Activated CD4-positive, CD25-positive, alpha-beta regulatory T cell (primary cell): ENCODE measurements at places on chromosomes 3 and 15.

DNA sequence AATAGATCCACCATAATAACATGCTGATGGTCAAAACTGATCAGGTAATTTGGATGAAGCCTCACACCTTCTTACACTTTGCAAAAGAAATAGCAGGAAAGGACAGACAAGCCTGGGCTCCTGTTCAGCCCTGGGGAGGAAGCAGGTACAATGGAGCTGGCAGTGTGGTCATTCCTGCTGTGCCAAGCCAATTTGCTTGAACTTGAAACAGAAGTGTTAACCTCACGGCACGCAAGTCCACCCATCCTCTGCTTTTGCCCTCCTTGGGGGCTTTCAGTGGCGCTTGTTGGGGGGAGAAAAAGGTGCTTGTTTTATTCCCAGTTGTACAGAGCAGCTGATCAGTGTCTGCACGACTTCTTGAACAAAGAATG is 36.8 kb upstream of the RFTN1 start:
- no peak for DNase-seq

GRCh38 chr15:31062911-31063310 is 38.6 kb downstream of the TRPM1 start:
- no peak for DNase-seq

DNA sequence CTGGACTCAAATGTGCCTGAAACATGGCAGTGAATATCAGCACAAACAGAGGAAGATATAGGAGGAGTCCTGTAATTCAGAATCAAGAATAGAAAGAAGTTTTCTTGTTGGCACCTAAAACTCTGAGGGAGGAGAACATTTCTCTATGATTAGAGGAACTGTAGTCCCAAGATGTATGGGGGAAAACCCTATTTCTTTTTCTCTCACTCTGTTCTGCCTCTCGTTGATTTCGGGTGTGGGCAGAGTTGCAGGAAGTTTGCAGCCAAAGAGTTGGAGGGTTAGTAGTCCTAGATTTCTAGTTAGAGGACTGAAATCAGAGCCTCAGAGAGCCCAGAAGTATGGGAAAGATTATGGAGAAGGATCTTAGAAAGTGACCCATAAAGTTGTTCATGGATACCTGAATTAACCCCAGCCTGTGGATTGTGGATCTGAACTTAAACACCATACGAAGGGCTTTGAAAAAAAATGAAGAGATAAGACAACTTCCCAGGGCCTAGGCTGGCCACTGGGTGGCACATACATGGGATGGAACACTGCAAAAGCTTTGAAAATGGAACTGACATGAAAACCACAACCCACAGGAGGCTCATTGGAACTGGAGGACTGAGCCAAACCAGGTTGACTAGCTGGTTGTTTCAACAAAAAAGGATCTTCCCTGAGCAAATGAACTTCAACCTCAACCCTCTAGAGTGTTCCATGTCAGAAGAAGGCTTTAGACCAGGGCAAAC is 34.6 kb downstream of the FMN1 start:
- DNase-seq: no peak

DNA sequence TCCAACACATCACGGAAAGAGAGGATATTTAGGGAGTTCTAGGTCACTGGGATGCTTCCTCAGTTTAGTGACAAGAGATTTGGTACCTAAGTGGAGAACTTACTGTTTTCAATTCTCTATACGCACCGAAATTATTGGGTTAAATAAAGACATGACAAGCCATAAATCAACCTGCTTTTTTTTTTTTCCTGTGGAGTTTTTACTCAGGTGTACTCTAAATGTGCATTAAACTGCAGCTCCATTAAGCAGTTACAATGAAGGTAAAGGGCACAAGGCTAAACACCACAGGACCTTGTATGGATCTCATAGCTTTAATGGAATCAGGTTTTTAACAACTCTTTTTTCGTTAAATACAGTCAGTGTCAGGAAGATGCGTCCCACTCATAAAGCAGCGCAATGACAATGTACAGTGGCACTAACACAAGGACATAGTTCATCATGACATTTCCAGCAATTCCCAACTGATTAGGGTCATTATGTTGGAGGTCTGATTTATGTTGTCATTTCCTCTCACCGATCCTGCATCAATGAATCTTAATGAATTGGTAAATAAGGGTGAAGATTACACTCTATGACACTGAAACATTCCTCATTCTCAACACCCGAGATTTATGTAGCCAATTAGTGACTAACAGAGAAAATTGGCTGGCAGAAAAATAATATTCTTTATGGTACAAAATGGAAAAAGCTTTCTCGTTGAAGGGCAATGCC is 355.2 kb downstream of the FOXP1 start:
- no peak for DNase-seq

- DNase-seq: no peak
Observed at GRCh38 chr3:185473290-185473815, 25.5 kb downstream of the TMEM41A start.

DNA sequence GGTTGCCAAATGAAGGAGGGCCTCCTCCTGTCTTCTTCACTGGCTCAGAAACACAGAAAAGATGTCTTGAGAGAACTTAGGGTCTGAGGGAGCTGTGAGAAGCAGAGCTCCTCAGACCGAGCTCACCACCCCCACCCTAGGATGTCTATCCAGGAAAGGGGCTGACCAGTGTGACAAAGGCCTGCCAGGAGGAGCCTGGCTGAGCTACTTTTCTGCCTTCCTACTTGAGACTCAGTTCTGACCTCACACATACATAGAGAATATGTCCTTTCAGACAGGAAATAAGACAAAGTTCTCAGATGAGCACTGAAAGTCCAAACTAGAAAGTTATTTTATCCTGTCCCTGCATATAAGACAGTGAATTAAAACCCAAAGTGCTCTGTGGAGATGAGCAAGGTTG is 54.5 kb downstream of the KIF9 start:
- DNase-seq: no peak

DNA sequence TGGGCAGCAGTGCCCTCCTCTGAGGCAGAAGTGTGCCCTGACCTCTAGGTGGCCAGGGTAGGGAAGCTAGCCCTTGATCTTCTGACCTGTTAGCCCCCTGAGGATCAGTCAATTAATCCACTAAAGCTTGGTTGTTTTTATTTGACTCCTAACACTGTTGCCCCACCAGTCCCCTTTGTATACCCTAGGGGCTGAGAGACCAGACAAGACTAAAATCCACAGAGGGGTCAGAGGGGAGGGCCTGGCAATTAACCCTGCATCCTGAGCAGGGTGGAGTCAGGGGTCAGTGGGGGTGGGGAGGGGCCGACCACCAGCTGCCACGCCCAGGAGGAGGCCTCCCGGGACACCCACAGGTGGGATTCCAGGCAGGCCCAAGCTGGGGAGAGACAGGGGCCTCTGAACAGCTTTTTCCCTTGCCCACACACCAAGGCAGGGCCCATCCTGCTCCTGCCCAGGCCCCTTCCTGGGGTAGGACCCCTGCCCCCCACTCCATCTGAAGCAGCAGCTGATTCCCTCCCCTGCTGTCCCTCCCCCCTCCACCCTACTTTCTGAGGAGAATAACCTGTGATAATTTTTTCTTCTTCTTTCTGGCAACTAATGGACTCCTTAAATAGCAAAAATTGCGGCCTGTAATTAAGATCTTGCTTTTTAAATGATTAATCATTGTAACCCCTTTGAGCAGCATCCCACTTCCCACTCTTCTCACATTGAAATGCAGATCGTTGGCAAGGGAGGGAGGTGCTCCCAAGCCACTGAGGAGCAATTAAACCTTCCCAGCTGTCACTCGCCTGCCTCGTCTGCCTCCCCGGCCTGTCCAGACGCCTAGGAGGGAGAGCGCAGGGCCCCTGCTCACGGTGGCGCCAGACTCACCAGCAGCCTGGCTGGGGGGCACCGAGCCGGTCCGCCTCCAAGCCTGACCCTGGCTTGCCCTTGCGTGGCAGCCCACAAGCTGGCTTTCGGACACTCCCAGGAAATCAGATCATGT is 51.9 kb downstream of the RHCG start:
- DNase-seq: no peak

GRCh38 chr3:24047513-24047912 is 102.4 kb downstream of the NR1D2 start:
- no peak for DNase-seq

DNA sequence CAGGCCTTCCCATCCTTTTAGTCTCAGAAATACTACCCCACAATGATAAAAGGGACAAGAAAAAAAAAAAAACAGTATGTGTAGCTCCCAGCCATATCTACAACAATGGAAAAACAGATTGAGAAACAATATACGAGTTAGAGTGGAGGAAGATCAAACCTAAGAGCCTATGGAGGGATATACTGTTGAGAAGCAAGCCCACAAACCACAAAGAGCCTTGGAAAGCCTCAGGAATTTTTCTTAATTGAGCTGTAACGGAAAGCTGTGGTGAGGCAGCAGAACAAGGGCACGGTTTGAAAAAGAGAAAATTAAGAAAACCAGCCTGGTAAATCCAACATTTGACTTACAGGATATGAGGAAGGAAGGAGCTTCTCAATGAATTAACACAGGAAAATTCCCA is 21.4 kb downstream of the KPNA1 start:
- DNase-seq: no peak

- no peak for DNase-seq
Observed at GRCh38 chr3:60055765-60056164, 1005.9 kb upstream of the CFAP20DC start.

DNA sequence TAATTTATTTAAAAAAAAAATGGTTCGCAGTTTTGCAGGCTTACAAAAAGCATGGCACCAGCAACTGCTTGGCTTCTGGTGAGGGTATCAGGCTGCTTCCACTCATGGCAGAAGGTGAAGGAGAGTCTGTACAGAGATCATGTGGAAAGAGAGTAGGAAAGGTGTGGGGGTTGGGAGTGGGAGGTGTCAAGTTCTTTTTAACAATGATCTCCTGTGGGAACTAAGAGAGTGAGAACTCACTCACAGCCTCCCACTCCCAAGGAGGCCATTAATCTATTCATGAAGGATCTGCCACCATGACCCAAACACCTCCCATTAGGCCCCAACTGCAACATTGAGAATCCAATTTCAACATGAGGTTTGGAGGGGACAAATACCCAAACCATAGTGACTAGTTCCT is 21.1 kb upstream of the ACTL6A start:
- DNase-seq: no peak

DNA sequence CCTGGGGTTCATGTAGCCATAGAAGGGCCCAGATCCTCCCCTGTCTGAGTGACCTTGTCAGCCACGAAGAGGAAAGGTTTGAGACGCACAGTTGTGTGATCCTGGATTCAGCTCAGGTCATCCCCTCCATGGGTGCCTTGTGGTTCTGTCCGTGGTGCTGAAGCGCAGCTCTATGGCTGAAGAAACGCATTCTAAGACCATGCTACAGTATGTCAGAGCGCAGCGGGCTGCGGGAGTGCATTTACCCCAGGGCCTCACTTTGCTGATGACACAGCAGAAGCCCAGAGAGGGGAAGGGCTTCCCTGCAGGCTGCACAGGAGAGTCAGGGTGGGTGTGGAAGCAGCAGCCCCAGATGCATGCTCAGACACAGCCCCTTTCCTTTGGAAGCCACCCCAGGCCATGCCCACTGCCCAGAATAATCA is 68.8 kb upstream of the IQSEC1 start:
- DNase-seq: no peak

DNA sequence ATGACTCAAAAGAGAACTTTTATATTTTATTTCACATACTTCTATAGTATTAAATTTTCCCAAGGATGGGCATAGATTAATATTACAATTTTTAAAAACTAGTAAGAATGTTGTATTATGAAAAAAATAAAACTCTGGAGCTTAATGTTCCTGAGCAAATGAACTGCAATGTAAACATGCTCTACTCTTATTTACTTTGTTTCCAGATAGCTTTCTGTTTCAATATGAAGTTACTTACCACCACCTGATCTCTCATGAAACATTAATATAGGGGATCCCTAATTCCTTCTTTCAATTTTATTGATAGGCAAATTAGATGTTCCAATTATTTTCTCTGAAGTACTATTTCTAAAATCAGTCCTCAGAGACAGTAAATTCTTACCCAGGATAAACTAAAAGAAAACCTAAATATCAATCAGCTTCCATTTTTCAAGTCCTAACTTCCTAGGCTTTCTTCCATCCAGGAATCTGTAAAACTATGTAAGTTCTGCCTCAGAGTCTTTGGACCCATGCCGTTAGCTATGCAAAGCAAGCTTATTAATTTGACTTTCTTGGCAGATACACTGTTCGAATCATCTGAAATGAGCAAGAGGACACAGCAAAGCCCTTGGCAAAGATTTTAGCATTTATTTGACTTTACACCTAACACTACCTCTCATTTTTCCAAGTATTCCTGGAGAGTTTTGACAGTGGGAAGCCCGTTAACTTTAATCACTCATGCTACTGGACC is 93.2 kb downstream of the PLCH1 start:
- no peak for DNase-seq

DNA sequence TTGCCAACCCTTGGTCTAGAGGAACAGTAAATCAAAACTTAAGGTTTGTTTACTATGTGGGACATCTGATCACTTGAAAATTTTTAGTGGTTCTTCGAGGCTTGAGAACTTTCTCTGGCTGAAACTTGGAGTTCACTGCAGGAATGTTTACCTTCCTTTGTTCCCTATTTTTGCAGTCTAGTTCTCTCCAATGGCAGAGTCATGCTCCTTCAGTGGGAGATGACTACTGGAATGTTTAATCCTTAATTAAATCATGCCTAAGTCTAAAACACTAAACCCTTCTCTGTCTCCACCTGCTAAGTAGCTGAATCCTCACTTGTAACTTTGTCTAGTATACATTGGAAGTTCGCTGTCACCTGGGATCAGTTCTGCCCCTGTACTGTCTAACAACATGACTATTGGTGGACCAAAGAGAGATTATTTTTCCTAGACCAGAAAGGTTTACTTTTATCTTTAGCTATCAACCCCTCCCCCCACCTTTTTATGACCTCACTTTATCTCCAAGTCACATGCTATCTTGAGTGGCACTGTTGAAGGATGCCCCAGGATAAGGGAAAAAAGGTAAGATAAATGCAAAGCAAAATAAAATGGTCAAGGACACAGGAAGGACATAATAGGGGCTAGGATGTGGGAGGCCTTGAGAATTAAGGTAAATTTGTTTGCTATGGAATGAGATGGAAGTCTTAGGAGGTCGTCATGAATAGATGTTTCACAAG is 1.2 kb upstream of the ZNF609 start:
- no peak for DNase-seq

- no peak for DNase-seq
Observed at GRCh38 chr3:105367063-105367405, 325 bp downstream of the ALCAM start.

DNA sequence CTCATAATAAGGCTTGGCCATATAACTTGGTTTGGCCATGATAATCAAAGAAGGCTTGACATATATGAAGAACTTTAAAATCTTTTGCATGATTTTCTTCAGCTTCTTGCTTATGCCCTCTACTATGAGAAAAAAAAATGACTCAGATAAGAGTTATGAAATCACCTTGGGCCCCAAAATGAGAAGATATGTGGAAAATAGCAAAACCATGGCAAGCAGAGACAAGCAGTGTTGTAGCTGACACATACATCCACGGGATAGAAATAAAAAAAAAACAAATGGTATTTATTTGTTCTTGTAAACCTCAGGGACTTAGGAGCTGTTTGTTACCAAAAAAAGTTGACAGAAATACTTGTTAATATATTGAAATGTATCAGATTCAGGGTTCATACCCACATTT is 614.8 kb upstream of the BCHE start:
- DNase-seq: no peak

DNA sequence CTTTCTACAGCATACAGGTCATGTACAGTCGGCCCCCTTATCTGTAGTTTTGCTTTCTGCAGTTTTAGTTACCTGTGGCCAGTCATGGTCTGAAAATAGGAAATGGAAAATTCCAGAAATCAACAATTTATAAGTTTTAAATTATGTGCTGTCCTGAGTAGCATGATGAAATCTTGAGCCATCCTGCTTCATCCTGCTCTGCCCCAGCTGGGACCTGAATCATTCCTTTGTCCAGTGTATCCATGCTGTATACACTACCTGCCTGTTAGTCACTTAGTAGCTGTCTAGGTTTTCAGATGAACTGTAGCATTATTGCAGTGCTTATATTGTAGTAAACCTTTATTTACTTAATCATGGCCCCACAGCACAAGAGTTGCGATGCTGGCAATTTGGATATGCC is 44.8 kb downstream of the AP4E1 start:
- DNase-seq: no peak
